ENCODE measurements at places on chromosomes 3 and 15. TPM values are rescaled to one million over a fixed set of nuclear protein-coding genes. Genes with fewer than 3 reads are reported as not detected.

THSD4 gene
- polyA plus RNA-seq: 38.4 TPM

DNA sequence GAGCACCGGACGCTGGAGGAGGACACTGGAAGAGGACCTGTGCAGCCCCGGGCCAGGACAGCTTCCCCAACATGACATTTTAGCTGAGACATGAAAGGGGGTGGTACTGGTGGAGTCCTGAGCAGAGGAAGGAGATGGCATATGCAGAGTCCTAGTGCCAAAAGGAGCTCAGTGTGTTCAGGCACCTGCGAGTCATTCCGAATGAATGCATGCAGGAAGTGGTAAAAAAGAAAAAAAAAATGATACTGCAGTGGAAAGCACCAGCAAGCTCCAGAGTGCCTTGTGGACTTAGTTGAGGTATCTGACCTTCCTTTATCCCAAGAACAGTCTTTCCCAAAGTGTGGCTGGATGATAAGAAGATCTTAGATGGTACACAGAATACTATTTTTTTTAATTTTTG is 6.6 kb upstream of the ZNF148 start:
- DNase-seq: no peak

OR5K2 gene
- 0.18 TPM for polyA plus RNA-seq

- DNase-seq: no peak
Measured at GRCh38 chr15:55991802-55992768, 1.3 kb downstream of the NEDD4 start.

DNA sequence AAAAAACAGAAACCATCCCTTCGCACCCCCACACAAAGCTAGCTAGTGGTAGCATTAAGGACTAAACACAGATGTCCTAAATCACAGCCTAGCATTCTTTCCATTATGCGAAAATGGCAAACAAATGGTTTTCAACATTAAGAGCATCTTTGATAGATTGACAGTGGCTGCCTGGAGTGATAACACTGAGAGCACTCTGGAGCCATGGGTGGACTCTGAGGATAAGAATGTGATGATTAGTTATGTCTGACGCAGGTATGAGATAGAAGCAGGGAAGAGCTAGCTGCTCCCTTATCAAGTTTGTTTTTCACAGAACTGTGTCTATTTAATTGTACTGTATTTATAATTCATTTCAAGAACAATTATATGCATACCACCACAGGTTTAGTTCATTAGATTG is 142.9 kb downstream of the PDZRN3 start:
- DNase-seq: no peak

ELL3 gene
- polyA plus RNA-seq: 3.2 TPM

DNA sequence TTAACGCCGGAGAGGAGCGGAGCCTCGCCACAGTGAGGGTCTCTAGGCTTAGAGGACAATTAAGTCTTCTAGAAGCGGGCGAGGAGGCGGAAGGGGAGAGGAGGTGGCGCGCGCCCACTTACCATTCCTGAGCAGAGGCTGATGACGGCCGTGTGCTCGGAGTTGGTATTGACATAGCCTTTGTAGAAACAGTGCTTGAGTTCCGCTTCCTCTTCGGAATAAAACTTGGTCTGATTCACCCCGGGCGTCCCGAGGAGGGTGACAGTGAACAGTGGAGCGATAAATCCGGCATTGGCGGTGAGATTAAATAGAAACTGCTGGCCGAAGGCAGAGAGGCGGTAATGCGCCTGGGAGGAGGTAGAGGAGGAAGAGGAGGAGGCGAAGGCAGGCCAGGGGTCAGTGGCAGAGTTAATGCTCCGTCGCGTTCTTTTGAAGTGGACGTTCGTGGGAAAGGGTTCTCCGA is 1.3 kb downstream of the ADAMTS9 start:
- DNase-seq: peak; percentile 68

DNA sequence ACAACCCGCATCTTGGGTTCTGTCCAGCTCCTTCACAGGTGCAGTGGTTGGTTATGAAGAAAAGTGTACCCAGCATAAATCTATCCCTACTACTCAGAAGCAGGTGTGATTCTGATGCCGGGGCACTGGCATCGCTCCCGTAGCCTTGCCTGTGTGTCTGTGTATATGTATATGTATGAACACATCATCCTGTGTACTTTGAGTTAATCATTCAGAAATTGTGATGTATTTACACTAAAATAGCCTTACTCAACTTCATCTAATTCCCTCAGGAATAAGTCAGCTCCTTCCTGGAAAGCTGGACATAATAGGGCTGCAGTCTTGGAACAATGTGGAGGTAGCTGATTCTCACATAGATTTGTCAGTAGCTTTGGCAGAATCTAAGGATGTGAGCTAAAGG is 6.7 kb upstream of the ZBED2 start:
- no peak for DNase-seq

DNA sequence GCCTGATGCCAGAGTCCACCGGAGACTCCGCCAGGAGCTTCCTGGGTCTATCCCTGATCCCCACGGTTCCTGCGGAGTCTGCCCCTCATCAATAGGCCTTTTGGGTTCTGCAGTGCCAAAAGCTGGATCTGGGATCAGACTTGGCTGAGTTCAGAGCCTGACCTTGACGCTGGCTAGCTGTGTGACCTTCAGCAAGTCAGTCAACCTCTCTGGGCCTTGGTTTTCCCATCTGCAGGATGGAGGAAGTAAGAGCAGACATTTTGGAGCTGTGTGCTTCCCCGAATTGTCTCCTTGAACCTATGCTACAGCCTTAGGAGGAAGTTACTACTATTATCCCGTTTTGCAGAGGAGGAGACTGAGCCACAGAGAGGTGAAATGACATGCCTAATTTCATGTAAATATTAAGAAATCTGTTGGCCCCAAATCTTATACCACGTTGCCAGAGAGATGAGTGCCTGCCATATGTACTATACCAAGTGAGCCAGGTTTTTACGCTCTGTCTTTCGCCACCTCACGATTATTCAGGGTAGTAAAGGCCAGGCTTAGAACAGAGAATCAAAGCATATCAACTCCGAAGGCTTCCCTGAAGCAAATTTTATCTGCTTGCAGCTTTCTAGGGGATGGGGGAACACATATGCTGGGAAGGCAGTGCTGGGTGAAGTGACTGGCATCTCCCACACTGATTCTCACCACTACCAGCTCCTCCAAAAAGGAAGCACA is 112.5 kb downstream of the SRGAP3 start:
- no peak for DNase-seq

GRCh38 chr3:102081572-102082289 is 232.4 kb downstream of the NFKBIZ start:
- no peak for DNase-seq

SV2B gene
- polyA plus RNA-seq: 0.69 TPM

DNA sequence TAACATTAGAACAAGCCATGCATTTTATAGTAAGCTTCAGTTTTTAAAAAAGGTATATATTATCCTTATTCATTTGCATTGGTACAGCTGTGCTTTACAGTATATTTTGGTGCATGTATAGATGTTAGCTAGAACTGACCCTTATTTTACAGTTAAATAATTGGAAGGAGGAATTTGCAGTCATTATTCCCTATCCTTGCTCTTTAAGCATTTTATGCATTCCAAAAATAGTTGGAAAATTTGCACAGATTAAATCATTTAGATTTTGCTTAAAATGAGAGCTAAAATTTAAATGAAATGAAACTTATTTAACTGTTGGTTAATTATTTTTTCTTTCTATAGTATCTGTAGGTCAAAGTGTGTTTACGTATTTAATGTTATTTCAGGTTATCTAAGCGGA is 667.1 kb downstream of the NAALADL2 start:
- no peak for DNase-seq

ACAD9 gene
- polyA plus RNA-seq: 49.9 TPM

ANP32A gene
- 283 TPM for polyA plus RNA-seq

- DNase-seq: no peak
Measured at GRCh38 chr3:161977063-161977462, 480.5 kb downstream of the OTOL1 start.

PRR23A gene
- not detected for polyA plus RNA-seq

CYP1A1 gene
- not detected for polyA plus RNA-seq

GRCh38 chr15:35168464-35168863 is 83.4 kb upstream of the NANOGP8 start:
- no peak for DNase-seq

SPATA12 gene
- 0.06 TPM for polyA plus RNA-seq

GRCh38 chr3:152853196-152853595 is 18.3 kb downstream of the P2RY1 start:
- DNase-seq: no peak

- DNase-seq: no peak
Measured at GRCh38 chr15:46309914-46310313, 675.1 kb downstream of the SQOR start.

DNA sequence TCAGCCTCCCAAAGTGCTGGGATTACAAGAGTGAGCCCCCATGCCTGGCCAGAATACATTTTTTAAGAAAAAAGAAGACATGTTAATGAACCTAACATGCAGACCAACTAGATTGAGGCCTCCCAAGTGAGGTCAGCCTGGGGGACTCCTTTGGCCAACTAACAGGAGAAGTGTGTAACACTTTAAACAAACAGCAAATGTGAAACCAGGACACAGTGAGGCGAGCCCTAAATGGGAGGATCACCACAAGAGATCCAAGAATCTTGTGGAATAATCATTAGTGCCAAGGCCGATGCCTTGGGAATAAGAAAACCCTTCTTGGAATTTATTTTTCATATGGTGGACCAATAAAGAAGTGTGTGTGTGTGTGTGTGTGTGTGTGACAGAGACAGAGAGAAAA is 73.9 kb downstream of the ATP10A start:
- no peak for DNase-seq

DNA sequence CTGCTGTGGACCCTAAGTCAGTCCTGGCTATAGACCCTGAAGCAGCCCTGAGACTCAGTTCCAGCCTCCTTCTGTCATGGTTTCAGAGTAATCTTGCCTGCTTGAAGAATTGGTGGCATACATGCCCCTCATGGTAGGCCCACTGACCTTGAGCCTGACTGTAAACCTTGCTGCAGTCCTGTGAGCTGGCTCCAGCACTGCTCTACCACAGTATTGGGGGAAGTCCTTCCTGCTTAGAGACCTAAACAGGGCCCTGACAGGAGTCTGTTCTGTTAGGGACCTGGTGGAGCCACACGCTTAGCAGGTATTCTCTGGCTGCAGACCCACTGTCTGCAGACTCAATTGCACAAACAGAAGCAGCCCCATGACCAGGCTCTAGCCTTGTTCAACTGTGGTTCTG is 47.1 kb downstream of the OXSM start:
- DNase-seq: no peak

GPR15 gene
- polyA plus RNA-seq: not detected

DNA sequence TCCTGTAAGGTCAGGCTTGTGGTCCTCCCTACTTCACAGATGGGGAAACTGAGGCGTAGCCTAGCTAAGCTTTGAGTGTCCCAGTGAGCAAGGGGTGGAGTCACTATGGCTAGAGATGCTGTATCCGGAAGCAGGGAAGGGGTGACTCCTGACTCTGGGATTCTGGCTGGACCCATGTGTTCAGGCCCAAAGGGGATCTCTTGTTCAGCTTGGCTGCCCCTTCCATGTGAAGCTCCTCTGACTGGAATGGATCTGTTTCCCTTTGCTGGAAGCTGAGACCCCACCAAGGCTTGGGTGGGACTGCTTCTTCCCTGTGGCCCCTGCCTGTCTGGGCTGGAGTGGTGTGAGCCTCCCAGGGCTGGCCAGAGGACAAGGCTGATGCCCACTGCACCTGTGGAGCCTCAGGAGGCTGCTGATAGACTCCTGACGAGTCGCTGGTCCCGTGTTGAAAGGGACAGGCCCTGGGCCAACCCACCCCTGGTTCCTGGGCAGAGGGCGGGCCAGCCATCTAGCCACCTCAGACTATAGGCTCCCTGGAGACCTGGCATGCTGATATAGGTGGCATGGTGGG is 1.0 kb downstream of the MAPKAPK3 start:
- DNase-seq: no peak

DNA sequence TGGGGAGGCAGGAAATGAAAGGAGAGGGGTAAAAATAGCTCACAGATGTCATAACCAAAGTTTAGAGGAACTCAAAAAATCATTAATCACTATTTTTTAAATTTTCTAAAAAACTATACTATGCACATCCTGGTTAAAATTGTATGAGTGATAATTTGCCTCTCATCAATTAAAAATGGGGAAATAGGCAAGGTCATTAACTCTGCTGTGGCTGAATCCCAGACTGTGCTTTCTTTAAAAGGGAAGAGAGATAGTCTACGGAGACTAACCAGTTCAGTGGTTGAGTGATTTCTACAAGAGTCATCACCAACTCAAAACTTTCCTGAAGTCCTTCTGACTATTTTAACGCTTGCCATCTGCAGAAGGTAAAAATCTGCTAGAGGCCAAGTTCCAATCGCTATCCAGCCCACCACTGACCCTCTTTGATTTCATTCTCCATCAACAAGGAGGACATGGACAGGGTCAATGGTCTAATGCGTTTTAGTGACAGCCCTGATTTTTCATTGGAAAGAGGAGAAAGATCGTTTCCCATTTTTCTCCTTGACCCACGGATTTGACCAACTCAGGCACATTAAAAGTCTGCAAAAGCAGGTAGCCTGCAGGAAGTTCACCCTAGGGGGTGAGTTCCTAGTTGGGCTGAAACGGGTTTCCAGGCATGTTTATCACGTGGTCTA is 850 bp downstream of the SUCLG2 start:
- DNase-seq: peak; percentile 11

ASB14 gene
- polyA plus RNA-seq: 0.52 TPM

CAMP gene
- polyA plus RNA-seq: 1.4 TPM

DNA sequence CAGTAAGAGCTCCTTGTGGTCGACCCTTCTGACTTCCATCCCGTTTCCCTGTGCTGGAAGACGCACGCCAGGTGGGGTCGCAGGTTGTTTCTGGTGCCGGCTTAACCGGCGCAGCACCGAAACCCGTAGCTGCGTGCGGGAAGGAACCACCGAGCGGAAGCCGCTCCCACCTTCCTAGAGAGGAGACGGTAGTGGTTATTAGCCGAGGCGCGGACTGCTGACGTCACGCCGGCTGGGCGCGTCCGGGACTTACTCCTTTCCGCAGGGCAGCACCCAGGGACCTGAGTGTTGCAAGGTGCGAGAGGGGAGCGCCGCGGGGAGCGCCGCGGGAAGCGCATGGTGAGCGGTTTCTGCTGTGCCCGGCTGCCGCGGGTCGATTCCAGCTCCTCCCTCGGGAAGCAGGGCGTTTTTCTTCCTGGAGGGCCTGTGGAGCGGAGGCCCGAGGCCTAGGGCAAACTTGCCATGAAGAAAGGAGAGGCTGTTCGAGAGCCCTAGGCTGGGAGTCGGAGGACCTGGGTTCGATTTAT is at the start of gene ZNF501:
Gene ZNF501 (plus strand): TSS at position 252 of the 527 bp plus-strand sequence. CDS start 4,787 bp downstream, outside the sequence.
- peak; percentile 88 for DNase-seq

DNA sequence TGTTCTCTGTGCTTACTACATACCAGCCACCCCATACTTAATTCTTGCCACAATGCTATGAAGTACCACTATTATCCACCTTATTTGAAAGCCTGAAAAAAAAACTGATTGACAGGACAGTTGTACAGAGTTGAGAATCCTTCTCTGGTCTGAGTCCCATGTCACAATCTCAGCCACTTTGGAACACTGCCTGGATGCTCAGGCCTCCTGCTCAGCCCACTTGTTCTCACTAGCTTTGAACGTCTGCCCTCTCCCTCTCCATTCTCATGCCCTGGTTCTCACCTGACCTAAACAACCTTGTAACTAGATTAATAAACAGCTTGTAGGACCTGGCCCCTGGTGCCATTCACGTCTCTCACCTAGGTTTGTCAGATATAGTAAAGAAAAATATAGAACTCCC is 53.9 kb downstream of the TRIM69 start:
- no peak for DNase-seq

- no peak for DNase-seq
Measured at GRCh38 chr3:122797291-122797690, 2.4 kb downstream of the SLC49A4 start.
